Activated CD4-positive, alpha-beta T cell treated with anti-CD3 and anti-CD28 coated beads, Interleukin-2, amount 50 U/mL, for 48 hours (primary cell): ENCODE measurements at places on chromosomes 1 and 21.

- no peak for DNase-seq
These were observed 52.4 kb upstream of the TENT5C start for GRCh38 chr1:117553471-117553870.

GRCh38 chr1:27716262-27716895 lies 9.4 kb upstream of the FAM76A start:
- no peak for DNase-seq

DNA sequence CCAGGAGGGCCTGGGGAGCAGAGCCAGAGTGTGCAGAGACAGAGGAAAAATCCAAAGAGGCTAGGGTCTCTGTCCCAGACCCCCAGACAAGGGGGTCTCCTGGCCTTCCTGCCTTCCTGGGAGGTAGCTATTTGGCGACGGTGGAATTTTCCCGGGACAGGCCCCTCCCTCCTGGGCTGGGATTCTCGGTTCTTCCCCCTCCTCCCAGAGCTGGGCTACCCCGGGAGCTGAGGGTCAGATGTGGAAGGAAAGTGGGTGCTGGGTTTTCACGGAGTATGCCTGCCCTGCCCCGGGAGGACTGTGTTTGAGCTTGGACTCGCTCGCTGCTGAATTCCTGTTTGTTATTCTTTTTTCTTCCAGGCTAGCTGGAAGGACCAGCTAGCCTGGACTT lies 759 bp downstream of the AMPD2 start:
- no peak for DNase-seq

GRCh38 chr1:245752561-245752960 lies 597.8 kb downstream of the KIF26B start:
- no peak for DNase-seq

- DNase-seq = peak; percentile 31
These were observed 16.9 kb downstream of the MTARC1 start for GRCh38 chr1:220803401-220804201.

GRCh38 chr1:81702079-81702715 lies 98.5 kb upstream of the ADGRL2 start:
- DNase-seq = no peak

- no peak for DNase-seq
These were observed 88.0 kb downstream of the GALNT2 start for GRCh38 chr1:230155021-230155420.

GRCh38 chr1:150320667-150320978 lies 710 bp upstream of the PRPF3 start:
- no peak for DNase-seq

GRCh38 chr1:198771563-198772153 lies 132.8 kb downstream of the PTPRC start:
- DNase-seq = no peak

GRCh38 chr1:226405411-226405988 lies 2.4 kb downstream of the PARP1 start:
- DNase-seq = peak; percentile 13

DNA sequence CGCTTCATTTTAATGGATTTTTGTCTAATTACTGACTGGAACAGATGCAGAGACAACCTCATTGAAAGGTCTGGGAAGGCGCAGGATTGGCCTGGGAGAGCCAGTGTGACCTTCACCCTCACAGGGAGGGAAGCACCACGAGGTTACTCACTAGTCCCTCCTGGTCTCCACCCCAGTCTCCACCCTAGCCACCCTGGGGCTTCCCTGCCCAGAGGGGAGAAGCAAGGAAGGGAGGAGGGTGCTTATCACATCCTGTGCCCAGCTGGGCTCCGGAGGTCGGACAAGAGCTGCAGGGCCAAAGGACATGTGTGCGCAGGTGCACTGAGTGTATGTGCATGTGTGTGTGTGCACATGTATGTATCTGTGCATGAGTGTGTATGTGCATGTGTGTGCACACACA lies 220.1 kb upstream of the VAMP3 start:
- no peak for DNase-seq

DNA sequence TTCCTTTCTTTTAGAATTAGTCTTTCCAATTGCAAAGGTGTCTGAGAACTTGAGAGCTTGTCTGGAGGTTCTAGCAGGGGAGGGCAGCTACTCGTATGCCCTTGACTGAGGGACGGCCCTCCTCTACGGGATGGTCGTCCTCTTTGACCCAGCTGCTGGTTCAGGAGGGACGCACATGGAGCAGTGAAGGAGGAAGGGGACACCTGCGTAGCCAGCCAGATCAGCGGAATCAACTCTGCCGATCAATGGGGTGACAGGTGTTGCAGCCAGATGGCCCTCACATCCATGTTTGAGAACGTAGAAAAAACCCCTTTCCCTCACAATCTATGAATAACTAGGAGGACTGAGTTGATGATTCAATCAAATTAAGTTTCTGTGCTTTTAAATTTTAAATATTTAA lies 15.7 kb upstream of the A3GALT2 start:
- DNase-seq = no peak

GRCh38 chr1:7752512-7753417 lies 18.3 kb upstream of the VAMP3 start:
- DNase-seq = peak; percentile 31

GRCh38 chr1:74772945-74773344 lies 40.0 kb downstream of the TYW3 start:
- DNase-seq = no peak

DNA sequence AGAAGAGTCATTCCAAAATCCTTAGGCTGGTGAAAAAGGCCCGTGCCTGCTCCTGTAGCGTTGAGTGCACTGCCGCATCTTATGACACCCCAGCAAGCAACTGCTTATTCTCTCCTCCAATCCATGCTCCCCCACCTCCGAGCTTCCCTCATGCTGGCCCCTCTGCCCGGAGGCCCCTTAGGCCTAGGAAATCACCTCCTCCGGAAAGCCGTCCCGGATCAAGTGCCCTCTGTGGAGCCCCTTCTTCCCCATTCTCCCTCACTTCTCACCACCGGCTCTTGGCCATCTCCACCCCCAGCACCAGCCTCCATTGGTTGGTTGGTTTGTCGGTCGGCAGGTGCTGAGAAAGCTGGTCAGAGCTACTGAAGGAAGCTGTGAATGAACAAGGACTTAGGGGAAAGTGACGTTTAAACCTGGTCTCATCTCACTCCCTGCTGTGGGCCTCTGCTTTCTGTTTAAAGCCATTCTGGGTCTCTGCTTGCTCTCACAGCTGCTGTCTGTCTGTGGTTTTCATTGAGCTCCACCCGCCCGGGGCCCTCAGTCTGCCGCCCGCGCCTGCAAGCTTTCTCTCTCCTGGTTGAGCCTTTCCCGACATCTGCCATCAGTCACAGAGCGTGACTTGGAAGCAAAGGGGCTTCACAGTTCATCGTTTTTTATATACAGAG lies 122.2 kb downstream of the KCNN3 start:
- peak; percentile 71 for DNase-seq

- DNase-seq = no peak
These were observed 66.7 kb upstream of the SDC3 start for GRCh38 chr1:30975217-30975616.

GRCh38 chr21:29298348-29299045 lies at the start of gene BACH1:
Gene BACH1, plus strand, starts transcription at chr21:29298922. Its CDS starts 22,359 bp downstream, at chr21:29321281.
- peak; percentile 87 for DNase-seq

- DNase-seq = no peak
These were observed 53.5 kb upstream of the TIAM1 start for GRCh38 chr21:31397515-31397926.

- no peak for DNase-seq
These were observed 247.9 kb upstream of the B3GALT2 start for GRCh38 chr1:193434319-193434718.

DNA sequence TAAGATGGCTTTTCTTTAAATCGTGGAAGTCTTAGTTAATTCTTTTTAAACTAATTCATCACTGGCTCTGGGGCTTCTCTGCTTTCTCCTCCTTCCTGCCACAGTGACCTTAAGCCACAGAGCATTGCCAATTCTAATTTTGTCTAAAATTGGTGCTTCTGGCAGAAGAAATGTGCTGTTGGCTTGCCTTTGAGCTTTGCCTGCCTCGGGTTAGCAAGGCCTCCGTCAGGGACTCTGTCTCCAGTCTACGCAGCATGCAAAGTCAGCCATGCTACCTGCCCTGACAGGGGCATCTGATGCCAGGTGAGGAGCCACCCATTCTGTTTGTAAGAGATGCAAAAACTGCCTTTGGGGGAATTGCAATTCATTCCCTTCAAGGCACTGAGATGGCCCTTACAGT lies 25.2 kb downstream of the CLDN14 start:
- DNase-seq = no peak
